Keratinocyte (primary cell): ENCODE measurements at places on chromosomes 6 and 20. TPM values are rescaled to one million over a fixed set of nuclear protein-coding genes. Genes with fewer than 3 reads are reported as not detected.

The RIMS1 gene
- 0.03 TPM in 1 of 3 replicates, not detected in the others for polyA plus RNA-seq

- no peak for DNase-seq
These were observed 5.4 kb downstream of the FOXF2 start for GRCh38 chr6:1394514-1395463.

GRCh38 chr20:58271606-58272351 lies 37.7 kb upstream of the RAB22A start:
- DNase-seq, result no peak

DNA sequence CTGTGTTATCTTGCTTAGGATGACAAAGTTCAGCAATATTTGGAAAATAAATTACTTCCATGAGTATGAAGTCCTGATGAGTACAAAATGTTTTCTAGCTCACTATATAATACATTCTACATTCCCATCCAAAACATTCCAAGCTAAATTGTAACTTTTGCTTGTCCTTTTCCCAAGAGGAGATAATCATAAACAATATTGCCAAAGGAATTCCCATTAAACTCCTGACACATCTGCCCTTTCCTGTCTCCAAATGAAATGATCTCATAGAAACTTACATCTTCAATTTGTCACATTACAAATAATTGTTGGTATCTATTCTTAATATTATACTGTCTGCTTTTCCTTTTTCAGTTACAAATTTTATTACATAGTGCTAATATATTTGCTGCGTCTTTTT lies 20.4 kb upstream of the SENP6 start:
- DNase-seq, result no peak

DNA sequence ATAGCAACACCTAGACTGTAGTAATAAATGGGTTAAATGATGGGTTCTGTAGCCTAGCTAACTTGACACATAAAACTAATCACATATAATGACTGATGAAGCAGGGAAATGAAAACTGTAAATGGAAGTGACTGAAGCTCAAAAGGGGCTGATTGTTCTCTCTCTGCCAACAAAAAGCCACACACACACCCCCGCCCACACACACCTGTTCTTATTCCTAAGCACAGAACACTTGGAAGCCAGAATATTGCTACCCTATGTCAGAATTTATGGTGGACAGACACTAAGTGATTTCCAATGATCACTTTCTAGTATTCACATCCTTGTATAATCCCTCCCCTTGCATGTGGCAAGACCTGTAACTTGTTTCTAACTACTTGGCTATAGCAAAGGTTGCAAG lies 603.5 kb downstream of the UTRN start:
- DNase-seq, result no peak

DNA sequence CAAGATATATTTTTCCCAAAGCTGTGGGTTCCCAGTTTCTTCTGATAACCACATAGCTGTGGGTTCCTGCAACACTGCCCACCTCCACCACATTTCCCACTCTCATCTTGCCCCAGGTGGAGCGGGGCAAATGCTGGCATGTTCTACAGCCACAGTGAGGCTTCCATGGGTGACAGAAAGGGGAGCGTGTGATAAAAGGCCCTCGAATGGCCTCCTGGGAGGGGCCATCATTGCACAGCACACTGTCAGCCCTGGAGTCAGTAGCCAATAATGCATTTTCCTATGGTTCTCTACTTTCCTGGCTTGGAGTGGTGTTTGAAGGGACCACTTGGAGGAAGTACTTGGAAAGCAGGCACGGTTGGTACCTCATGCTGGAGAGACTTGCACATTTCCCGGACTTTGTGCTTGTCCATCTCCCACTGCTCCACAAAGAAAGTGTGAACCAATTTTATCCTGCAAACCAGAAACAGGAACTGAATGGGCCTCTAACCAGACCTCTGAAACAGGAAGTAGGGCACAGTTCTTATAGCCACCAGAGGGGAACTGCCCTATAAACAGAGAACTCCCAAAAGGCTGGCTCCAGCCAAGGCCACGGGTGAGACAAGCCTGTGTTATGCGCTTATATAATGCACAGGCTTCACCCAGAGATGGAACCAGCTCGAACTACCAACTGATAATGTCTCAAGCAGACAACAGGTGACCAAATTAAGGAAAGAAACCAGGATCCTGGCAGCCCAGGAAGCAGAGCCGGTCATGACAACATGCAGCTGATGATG lies 8.6 kb downstream of the MAP3K5 start:
- DNase-seq, result no peak

- no peak for DNase-seq
These were observed 111.0 kb downstream of the GJA10 start for GRCh38 chr6:90005048-90005827.

DNA sequence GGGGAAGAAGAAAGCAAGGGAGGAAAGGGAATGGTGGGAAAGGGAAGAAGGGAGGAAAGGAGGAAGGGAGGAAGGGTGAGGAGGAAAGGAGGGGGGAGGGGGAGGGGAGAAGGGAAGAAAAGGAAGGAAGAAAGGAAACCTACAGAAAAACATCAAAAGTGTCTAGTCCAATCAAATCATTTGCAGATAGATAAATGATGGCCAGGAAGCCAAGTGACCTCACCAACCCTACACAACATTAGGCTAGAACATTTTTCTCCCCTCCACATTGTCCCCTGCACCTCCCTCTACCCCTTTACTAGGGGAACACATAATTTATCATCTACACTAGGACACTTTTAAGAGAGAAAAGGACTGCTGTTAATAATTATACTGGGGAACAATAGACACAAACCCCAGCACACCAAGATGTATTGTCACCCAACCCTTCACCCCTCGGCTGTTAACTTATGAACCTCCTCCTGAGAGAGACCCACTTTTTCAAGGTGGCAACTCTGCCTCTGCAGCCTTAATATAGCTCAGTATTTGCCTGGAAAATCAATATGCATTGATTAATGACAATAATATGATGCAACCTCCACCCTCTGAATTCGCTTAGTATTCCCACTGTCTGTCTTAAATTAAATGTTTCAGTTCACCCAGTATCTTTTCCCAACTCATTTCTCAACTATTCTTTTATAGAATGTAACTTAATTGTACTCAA lies 231.2 kb downstream of the PTPRT start:
- DNase-seq, result no peak

DNA sequence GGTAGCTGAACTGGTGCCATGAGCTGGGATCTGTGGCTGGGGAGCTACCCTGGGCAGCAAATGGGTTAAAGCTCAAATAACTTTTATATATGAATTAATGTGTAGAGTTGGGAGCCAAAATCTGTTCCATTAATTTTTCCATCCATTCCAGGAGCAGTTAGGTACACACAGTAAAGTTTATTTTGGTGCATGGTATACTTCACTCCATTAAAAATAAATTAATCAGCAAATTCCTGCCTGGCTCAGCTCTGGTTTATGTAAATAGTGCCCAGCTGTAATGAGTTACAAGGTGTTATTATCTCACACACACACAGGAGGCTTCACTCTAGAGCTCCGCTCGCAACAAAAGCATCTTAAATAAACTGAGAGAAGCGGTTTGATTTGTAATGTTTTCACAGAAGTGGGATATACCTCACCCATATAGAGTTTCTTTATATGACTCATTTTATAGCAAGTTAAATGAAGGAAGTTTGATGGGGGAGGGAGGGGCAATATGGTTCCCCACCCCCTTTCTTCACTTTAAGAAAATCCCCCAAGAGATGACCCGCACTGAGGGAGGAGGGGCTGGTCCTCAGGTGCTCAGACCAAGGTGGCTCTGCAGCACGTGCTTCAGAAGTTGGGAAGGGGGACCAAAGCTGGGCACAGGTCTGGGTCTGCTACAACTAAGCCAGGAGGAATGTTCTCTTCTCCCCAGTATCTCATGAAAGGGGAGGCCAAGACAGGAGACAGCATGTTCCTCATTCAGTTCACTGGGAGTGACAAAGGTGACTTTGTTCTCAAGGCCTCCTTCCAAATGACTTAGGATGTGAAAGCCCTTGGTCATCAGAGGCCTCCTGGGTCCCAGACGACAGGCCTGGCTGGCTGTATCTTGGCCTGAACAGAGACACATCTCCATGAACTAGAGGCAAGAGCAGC lies 10.5 kb upstream of the FAM83C start:
- no peak for DNase-seq

- no peak for DNase-seq
These were observed 20.7 kb downstream of the METTL24 start for GRCh38 chr6:110337486-110337885.

DNA sequence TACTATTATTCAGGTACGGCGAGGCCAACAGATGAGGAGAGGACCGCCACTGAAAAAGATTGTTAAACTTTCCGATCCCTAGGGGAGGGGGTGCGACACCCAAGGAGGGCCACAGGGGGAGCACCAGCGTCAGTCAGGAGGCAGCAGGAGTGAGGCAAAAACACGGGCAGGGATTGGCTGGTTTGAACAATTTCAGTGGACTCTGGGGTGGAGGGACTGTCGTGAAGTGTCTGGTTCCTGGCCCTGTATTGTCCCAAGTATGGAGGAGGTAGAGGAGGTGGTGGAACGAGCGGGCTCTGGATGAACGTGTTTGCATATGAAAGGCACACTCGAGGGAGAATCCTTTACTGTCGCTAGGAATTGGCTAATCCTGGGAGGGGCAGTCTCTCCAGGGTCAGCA lies 32.5 kb upstream of the MCUR1 start:
- DNase-seq, result no peak

DNA sequence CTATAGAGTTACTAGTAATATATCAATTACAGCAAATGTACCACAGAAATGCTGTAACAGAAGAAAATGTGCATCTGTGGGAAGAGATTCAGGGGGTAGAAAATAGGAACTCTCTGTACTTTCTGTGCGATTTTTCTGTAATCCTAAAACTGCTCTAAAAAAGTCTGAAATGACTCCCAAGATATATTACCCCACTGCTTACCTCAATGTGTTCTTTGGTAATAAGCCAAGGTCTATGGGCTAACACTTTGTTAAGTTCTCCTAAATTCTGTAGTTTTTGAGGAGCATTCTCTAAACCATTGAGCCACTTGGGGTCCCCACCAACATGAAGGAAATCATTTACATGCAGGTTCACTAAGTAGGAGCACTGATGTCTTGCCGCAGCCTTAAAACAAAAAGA lies 94.4 kb downstream of the SESN1 start:
- no peak for DNase-seq

The PROKR2 gene
- polyA plus RNA-seq, result not detected in 3 replicates

GRCh38 chr6:46757214-46757596 lies 10.5 kb downstream of the ANKRD66 start:
- no peak for DNase-seq

DNA sequence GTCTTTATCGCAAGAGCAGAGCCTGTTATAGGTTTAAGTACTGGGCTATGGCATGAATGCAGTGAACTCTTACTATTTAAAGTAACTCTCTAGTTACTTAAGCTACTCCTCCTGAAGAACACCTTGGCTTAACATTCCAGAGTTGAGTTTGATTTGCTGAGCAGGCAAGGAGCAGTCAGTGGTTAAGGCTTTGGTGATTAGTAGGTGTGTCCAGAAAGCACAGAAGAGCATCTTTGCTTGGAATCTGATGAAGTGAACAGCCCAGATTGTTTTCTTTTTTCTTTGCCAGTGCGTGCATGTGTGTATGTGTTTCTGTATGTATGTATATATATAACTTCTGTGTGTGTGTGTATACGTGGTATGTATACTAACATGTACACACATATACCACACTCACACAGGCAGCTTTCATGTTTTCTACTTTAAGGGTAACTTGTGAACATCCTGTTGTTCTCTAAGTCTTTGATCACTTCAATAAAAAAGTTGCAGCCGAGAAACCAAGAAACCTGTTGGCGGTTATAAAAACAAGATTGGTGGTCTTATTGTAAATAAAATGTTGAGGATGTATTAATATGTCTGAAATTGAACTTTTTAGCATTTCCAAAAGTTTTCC lies 56.2 kb upstream of the TULP4 start:
- DNase-seq, result no peak

The FGD2 gene
- polyA plus RNA-seq, result 0.03 to 0.13 TPM (median 0.08 TPM) in 3 replicates

The TNFRSF6B gene
- 51.9 to 151 TPM (median 58.1 TPM) in 3 replicates for polyA plus RNA-seq

GRCh38 chr20:24622856-24623255 lies 153.4 kb downstream of the SYNDIG1 start:
- DNase-seq, result no peak

DNA sequence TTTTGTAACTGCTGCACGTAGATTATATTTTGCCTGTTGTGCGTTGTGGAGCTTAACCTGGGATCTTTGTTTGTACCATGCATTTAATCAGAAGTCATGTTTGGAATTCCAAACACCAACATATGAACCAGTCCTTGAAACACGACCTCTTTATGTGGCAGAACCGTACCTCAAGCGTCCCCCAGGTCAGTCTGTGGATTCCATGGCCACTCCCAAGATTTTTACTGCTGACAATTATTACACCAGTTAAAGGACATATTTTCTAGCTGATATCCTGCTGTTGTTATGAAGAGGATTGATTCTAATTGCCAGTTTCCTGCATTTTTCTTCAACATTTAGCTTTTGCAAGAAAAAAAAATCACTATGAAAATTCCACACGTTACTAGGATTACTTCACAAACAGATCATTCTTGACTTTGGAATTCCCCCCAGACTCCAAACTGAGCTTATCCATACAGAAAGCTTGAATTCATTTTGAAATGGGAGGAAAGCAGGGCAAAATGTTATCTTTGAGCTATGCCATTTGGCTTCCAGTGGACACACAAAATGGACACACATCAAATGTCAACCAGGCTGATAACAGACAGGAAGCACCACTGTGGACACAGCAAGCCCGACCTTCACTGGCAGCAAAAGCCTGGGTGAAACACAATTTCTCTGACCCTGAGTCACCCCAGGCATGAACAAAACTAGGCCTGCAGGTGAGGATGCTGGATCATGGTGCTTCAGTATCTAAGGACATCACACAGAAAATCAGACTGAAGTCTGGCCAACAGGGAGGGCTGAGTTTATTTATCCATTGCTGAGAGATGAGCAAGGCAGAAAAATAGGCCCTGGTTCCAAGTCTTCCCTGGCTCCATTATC lies 542.9 kb upstream of the JAG1 start:
- DNase-seq, result no peak

The SLCO4A1 gene
- polyA plus RNA-seq, result 0.43 to 1.8 TPM (median 1.4 TPM) in 3 replicates

- DNase-seq, result no peak
These were observed at the start of gene NKAIN4 for GRCh38 chr20:63254232-63254605. Gene NKAIN4 (minus strand): TSS chr20:63254463. CDS start chr20:63254450, 13 bp downstream.

DNA sequence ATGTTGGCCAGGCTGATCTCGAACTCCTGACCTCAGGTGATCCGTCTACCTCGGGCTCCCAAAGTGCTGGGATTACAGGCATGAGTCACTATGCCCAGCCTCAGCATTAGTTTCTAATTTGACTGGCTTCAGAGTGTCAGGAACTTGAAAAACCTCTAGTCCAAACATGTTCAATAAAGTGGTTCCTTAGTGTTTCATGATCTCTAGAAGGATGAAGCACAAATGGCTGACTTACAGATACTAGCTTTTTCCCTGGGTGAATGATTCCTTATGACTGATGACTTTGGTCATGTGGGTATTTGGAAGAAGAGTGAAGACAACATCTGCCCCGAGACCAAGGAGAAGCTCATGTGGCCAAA lies 16.4 kb downstream of the GLYATL3 start:
- DNase-seq, result no peak
